ENCODE measurements at places on chromosomes 5 and 9.

DNA sequence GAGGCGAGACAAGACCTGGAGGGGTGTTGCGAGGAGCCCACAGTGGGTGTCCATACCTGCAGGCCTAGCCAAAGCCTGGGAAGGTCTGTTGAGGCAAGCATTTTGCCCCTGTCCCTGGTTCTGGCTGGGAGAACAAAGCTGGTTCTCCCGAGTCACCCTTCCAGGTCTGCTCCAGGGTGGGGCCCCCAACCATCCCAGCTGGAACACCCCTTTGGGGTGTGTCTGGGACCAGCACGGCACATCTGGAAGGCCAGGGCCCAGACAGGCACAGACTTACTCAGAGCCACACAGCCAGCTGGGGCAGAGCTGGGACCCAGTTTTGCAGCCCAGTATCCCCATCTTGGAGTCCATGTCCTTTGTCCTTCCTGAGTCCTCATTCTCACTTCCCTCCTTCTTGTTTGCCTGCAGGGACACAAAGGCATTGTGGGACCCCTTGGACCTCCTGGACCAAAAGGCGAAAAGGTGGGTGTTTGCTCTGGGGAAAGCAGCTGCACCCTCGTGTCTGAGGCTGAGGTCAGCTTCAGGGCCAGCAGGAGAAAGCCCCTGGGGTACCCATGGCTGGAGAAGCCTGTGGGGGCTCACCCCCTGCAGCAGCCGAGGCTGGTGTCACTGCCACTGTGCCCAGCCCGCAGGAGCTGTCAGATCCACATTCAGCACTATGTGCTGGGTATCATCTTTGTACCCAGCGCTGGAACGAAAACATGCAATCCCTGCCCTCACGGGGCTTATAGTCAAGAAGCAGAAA lies 38.4 kb upstream of the ORM1 start:
- no peak for DNase-seq

DNA sequence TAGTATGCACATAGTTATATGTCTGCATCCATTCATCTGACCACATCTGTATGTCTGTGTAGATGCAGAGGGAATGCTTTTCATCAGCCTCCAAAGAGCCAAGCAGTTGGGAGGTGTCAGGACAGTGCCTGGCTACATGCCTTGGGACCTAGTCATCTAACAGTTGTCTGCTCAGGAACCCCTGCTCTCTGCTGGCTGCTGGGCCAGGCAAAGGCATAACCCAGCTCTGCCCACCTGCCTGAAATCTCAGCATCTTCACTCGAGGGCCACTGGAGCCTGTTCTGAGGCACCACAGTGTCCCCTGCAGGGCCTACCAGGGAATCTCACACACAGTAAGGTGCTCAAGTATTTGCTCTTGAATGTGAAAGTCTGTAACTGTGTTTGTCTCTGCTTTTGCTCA lies 3.7 kb downstream of the C9orf50 start:
- no peak for DNase-seq

DNA sequence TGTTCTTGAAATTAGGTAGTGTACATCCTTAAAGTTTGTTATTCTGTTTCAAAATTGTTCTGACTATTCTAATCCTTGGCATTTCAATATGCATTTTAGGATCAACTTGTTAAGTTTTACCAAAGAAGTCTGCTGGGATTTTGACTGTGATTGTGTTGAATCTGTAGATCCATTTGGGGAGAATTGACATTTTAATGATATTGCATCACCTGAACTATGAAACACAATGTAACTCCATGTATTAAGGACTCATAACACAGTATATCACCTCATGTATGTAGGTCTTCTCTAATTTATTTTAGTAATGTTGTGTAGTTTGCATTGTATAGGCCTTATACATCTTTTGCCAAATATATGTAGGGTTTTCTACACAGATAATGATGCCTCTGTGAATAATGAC lies 77.8 kb downstream of the RALGPS1 start:
- no peak for DNase-seq

DNA sequence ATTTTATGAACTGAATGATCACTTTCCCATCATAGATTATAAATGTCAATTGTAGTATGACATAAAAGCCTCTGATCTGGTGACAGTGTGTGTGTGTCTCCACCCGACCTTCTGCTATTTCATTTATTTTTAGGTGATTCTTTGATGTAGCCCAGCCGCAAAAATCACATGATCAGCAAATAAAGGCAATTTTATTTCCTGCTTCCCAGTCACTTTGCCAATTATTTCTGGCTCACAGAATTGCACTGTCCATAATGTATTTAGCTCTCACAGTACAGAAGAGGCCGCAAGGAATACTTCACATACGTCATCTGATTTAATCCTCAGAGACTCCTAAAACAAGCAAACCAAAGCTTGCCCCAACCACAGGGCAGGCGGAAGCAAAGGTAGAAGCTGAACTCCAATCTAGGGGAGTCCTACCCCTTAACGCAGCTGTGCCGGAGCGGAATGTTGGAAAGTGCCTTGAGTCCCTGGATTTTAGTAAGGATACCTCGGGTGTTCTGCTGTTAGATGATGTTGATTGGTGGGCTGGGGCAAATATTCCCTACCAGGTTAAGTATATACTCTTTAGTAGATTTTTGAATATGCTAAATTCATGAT lies 384.0 kb upstream of the IRX4 start:
- DNase-seq: no peak

GRCh38 chr5:117859176-117859575 lies 1129.2 kb downstream of the DTWD2 start:
- DNase-seq: peak; percentile 4

- DNase-seq: no peak
Observed at GRCh38 chr5:181069767-181070491, 29.9 kb downstream of the BTNL9 start.

DNA sequence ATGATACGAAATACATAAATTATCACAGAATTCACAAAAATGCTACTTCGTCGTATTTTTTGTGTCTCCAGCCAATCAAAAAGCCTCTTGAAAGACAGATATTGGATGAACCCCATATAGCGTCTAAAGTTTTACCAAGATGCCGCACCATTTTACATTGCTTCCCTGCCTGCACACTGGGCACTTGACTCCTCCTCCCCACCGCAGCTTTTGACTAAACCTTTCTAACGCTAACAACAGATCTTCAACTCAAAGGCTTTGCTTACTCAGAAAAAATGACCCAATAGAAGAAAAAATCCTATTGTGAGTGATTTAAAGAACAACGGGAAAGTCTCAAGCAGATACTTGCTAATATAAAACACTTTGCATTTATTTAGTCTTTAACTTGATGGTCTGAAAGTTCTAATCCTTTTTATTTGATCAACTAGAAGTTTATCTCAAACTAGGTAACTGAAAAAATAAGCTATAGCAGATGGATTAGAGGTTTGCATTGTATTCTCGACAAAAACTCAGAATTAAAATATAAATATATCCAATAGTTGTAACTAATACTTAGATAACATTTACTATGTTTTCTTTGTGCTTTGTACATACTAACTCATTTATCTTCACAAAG lies 609.1 kb upstream of the DMAC1 start:
- DNase-seq: no peak

GRCh38 chr5:14197056-14197455 lies 53.9 kb downstream of the TRIO start:
- DNase-seq: no peak

DNA sequence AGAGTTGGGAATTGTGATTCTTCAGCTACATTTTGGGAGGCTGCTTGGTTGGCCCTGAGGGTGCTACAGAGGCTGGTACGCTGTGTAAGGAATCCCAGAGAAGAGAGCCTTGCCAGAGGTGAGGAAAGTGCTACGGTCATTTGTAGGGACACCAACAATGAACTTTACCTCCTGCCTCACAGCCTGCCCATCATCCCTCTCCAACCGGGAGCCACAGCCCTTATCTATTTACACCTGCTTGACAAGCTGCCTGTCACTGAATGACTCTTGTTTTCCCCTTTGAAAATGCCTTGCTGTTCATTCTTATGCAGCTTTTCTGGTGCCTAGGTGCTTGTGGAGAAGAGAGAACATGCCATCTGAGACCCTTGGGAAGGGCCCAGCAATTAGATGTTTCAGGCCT lies 110.8 kb downstream of the PCSK1 start:
- DNase-seq: no peak

- no peak for DNase-seq
Observed at GRCh38 chr5:28143519-28143918, 1105.1 kb upstream of the CDH9 start.

- no peak for DNase-seq
Observed at GRCh38 chr5:77368367-77368766, 123.7 kb downstream of the WDR41 start.

GRCh38 chr9:116390303-116391228 lies 237.0 kb downstream of the PAPPA start:
- DNase-seq: peak; percentile 9

DNA sequence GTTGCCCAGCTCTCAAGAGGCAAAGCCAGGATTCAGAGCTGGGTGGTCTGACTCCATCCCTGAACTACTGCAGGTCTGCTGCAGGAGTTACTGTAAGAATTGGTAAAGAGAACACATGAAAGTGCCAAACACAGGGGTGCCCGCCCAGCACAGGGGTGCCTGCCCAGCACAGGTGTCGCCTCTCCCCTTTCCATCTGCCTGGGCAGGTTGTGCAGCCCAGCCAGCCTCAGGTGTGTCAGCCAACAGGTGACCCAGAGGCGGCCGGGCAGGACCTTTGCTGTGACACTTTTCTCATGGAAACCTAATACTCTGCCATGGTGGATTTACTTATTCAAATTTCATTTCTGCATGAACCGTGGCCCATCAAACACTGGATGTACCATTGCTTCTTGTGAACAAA lies 289.7 kb upstream of the IRX4 start:
- no peak for DNase-seq

- DNase-seq: no peak
Observed at GRCh38 chr9:4386819-4387218, 87.0 kb upstream of the GLIS3 start.

- peak; percentile 47 for DNase-seq
Observed at GRCh38 chr5:153276151-153276550, 214.3 kb upstream of the GRIA1 start.

DNA sequence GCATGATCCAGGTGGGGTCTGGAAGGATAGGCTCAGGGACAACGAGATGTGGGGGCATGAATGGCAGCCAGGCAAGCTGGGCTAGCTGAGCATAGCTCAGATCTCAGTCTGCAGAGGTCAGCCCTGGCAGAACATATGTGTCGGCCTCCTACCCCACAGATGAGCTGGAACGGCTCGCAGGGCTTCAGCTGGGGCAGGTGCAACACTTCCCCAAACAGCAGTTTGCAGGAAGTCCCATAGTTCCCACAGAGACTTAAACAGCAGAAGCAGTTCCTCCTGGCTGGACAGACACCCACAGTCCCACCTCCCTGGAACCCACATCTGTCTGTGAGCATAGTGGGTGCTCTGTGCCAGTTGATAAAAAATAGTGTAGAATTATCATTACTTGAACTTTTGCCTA lies 404.6 kb downstream of the GADD45G start:
- peak; percentile 79 for DNase-seq

DNA sequence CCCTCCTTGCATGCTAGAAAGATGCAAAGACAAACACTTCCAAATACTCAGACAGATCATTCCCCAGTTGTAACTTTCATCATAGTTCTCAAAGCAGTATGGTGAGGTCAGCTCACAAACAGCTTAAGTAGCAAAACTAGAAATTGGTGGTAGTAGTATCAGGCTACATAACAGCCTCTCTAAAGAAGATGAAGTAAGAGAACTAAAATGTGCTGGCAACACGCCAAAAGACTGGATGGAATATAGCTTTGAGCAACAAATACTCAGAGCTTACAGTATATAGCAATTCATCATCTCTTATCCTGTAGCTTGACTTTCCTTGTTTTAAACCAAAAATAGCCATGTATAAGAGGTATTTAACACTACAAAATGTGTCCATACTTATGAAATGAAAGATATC lies 7.5 kb downstream of the PFDN1 start:
- peak; percentile 38 for DNase-seq

- DNase-seq: no peak
Observed at GRCh38 chr5:81846301-81846700, 95.4 kb upstream of the SSBP2 start.

DNA sequence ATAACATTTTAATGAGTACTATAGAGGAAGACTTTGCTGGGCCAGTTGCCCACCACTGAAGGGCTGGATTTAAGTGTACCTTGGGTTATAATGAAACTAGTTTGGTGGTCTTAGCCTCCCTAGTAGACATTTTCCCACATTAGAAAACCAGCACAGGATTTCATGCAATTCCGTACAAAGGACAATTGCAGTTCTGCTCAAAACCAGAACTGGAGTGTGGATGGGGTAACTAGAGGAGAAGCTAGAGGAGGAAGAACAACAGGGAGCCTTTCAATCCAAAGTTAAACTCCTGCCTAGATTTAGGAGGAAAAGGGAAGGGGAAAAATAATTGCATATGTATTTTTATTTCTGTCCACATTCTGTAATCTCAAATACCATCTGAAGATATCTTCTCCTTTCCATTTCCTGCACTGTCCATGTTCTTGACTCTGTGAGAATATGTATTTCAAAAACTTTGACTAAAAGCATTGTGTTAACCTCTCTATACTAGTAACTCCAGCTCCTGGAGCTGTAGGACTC lies 97.5 kb upstream of the SSBP2 start:
- no peak for DNase-seq

DNA sequence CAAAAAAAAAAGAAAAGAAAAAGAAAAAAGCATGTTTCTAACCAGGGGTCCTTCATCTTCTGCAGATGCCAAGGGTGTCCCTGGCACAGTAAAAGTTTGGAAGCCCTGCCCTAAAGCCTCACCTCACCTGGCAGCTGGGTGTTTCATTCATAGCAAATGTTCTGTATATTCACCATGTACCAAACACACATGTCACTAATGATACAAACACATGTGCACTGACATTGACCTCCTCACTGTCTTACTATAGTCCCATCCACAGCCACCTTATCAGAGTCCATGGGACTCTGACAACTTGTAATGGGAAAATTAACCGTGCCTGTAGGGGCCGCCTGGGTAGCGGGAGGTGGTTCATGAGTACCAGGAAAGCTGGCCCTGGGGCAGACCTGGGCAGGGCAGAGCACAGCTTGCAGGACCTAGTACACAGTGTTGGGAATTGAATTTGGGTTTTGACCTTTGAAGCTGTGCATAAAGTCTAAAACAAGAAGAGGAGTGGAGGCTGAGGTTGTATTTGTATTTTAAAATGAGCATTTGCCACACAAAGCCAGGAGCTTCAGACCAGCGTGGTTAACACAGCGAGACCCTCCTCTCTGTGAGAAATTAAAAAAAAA lies 6.4 kb upstream of the MGAT4B start:
- DNase-seq: no peak

DNA sequence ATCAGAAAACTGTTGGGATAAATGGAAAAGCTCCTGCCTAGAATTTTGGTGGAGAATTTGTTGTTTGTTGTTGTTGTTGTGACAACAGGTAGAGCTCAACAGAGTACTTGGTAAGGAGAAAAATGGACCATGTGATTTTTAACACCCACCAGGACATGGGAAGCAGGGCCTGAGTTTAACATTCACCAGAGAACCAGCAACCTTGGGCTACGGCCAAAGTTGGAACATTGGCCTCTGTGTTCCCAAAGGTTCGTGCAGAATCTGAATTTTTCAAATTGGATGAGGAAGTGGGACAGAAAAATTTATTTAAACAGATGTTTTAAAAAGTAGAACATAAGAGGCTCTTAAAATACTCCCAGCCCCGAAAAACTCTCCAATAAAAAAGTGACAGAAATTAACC lies 127.0 kb downstream of the GNA14 start:
- no peak for DNase-seq

GRCh38 chr5:177611446-177612214 lies 11.7 kb downstream of the B4GALT7 start:
- no peak for DNase-seq

GRCh38 chr9:104232781-104233341 lies 138.8 kb downstream of the SMC2 start:
- no peak for DNase-seq

- no peak for DNase-seq
Observed at GRCh38 chr9:107067739-107068416, 204.9 kb downstream of the ZNF462 start.
